Activated naive CD8-positive, alpha-beta T cell treated with anti-CD3 and anti-CD28 coated beads for 36 hours (primary cell): ENCODE measurements at places on chromosomes 6 and 20. TPM values are rescaled to one million over a fixed set of nuclear protein-coding genes. Genes with fewer than 3 reads are reported as not detected.

DNA sequence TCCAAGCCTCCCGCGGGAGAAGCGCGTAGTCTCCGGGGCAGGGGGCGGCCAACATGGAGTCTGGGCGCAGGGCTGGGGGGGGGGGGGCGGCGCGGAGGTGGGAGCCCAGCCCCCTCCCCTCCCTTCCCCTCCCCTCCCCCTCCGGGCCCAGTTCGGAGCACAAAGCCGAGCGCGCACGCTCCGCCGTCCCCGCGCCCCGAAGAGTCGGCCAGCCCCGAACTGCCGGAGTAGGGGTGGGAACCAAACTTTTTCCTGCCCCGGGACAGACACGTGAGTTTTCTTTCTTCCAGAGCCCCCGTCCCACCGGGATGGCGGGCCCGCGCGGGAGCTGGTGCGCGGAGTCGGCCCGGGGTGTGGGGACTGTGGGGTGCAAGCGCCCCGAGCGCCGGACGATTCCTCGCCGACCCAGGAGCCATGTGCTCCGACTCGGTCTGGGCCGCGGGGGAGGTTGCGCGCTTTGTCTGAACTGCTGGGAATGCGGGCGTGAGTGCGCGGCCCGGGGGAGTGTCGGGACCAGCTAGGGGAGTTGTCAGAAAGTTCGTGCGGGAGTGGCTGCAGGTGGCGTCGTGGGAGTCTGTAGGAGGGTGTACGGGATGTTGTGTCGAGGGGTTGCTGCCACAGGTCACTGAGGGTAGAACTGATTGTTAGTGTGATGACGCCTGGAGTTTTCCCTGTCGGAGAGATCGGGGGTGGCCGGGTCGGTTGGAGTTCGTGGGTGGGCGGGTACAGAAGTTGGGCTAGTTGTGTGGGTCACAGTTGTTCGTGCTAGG, 1.2 kb downstream of the TGIF2 start:
- H3K4me3 ChIP-seq, result peak overlapping the region; percentile 90
- peaks cover 41% of the 10 kb centered on the region for H3K4me1 ChIP-seq
- peaks cover 31% of the 10 kb centered on the region for H3K36me3 ChIP-seq
- peak; percentile 65 for DNase-seq
- H3K27ac ChIP-seq, result peak overlapping the region; percentile 96

DNA sequence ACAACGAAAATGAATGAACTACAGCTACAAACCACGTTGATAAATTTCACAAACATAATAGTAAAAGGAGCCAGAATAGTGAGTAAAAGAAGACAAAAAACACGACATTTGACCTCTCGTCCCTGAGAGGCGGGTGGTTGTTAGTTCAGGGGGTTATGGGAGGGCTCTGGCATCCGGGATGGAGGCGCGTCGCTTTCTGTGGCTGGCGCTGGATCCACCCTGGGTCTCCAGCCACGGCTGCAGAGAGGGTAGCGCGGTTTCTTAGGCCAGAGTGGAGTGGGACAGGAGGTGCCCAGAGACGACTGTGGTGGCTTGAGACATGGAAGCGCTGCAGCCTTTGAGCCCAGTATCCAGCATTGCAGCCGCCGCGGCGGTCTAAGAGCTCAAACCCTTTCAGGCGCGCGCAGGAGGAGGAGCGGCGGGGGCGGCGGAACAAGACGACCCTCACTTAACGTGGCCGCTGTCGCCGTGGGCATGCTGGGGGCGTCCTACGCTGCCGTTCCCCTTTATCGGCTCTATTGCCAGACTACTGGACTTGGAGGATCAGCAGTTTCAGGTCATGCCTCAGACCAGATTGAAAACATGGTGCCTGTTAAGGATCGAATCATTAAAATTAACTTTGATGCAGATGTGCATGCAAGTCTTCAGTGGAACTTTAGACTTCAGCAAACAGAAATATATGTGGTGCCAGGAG, 3.7 kb upstream of the ZSCAN23 start:
- H3K27ac ChIP-seq, result peak overlapping the region; percentile 35
- H3K4me1 ChIP-seq, result peaks cover 23% of the 10 kb centered on the region
- H3K4me3 ChIP-seq, result peak overlapping the region; percentile 72
- peak; percentile 28 for DNase-seq
- H3K36me3 ChIP-seq, result peaks cover 16% of the 10 kb centered on the region

GRCh38 chr20:60152792-60153191, 194.6 kb downstream of the CDH26 start:
- H3K27ac ChIP-seq, result no peak overlapping the region
- H3K4me1 ChIP-seq, result no peaks in the 10 kb centered on the region
- no peak overlapping the region for H3K4me3 ChIP-seq
- peaks cover 15% of the 10 kb centered on the region for H3K27me3 ChIP-seq
- peaks cover 6% of the 10 kb centered on the region for H3K36me3 ChIP-seq
- no peak for DNase-seq

DNA sequence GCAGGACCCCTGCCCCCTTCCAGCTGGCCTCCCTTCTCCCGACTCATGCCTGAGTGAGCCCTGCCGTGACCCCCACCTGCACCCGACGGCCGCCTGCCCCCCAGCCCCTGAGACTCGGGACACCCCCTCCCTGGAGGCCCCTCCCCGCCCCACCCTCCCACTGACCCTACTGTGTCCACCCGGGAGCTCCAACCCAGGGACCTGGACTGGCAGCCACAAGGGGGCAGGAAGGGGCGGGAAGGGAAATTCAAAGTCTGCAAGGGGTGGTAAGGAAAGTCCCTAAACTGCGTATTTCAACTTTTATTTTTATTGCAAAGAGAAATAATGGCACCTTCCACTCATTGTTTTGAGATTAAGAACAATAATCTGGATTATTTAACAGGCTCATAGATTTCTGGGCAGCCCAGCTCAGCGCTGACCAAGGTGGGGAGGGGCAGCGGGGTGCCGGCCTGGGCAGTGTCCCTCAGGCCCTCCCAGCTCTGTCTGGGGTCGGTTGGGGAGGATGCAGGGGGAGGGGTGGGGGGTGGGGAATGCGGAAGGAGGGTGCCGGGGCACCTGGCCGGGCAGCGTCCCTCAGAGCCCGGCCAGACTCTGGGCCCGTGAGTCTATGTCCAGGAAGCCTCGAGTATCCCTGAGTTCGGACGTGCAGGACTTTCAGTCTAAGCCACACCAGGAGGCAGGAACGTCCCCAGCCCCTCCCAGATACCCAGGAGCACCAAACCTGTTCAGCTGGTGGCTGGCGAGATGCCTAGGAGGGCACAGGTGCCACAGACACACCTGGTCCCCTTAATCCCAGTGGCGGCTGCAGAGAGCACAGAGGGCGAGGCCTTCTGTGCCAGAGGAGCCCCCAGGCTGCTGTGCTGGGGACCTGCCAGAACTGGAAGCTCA, 1.3 kb upstream of the PTK6 start:
- H3K27ac ChIP-seq, result peak overlapping the region; percentile 82
- DNase-seq, result peak; percentile 42
- H3K4me1 ChIP-seq, result peaks cover 5% of the 10 kb centered on the region
- no peaks in the 10 kb centered on the region for H3K36me3 ChIP-seq
- H3K27me3 ChIP-seq, result no peaks in the 10 kb centered on the region

DNA sequence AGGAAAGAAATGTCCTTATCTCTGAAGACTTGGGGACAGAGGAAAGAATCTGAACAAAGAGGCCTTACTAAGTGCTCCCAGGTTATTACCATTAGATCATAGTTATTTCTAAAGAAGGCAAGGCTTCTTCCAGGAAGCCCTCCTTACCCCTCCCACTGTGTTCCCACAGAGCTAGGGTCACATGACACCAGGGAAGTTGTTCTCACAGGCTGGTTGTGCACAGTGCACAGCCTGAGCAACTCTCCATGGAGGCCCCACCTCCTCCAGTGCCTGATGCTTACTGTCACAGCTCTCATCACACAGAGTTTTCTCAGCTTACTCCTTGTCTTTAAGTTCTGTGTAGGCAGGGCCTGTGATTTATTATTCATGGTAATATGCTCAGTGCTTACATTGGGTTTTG, 68.9 kb upstream of the SCGN start:
- H3K4me1 ChIP-seq, result peaks cover 10% of the 10 kb centered on the region
- no peaks in the 10 kb centered on the region for H3K27me3 ChIP-seq
- peak; percentile 5 for DNase-seq
- H3K27ac ChIP-seq, result no peak overlapping the region

- DNase-seq, result no peak
- peaks cover 13% of the 10 kb centered on the region for H3K36me3 ChIP-seq
- no peaks in the 10 kb centered on the region for H3K27me3 ChIP-seq
- peak overlapping the region; percentile 99 for H3K4me3 ChIP-seq
Measured at GRCh38 chr6:45377043-45377553, 636 bp downstream of the SUPT3H start.

GRCh38 chr6:28142446-28142845, 763 bp downstream of the ZKSCAN8 start:
- peaks cover 52% of the 10 kb centered on the region for H3K4me1 ChIP-seq
- H3K36me3 ChIP-seq, result peaks cover 26% of the 10 kb centered on the region
- peak overlapping the region; percentile 87 for H3K27ac ChIP-seq

DNA sequence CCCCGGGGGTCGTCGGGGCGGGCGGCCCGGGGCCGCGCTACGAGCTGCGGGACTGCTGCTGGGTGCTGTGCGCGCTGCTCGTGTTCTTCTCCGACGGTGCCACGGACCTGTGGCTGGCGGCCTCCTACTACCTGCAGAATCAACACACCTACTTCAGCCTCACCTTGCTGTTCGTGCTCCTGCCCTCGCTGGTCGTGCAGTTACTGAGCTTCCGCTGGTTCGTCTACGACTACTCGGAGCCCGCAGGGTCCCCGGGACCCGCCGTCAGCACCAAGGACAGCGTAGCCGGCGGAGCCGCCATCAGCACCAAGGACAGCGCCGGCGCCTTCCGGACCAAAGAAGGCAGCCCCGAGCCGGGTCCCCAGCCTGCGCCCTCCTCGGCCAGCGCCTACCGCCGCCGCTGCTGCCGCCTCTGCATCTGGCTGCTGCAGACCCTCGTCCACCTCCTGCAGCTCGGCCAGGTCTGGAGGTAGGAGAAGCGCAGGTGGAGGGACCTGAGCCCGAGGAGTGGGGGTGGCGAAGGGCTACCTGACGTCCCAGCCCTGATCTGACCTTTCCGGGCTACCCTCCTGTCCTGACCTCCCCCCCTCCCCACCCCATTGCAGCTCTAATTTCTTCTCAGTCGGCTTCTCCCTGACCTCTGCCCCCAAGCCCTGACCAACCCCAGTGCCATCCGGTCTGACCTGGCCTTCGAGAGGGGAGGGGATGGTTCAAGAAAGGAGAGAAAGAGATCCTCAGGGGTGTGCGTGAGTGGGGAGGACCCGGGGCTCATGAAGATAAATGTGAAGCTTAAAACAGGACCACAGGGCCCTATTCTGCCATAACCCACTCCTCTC, 558 bp downstream of the XKR7 start:
- no peaks in the 10 kb centered on the region for H3K36me3 ChIP-seq
- H3K4me3 ChIP-seq, result peak overlapping the region; percentile 86
- H3K27me3 ChIP-seq, result peaks cover 74% of the 10 kb centered on the region

DNA sequence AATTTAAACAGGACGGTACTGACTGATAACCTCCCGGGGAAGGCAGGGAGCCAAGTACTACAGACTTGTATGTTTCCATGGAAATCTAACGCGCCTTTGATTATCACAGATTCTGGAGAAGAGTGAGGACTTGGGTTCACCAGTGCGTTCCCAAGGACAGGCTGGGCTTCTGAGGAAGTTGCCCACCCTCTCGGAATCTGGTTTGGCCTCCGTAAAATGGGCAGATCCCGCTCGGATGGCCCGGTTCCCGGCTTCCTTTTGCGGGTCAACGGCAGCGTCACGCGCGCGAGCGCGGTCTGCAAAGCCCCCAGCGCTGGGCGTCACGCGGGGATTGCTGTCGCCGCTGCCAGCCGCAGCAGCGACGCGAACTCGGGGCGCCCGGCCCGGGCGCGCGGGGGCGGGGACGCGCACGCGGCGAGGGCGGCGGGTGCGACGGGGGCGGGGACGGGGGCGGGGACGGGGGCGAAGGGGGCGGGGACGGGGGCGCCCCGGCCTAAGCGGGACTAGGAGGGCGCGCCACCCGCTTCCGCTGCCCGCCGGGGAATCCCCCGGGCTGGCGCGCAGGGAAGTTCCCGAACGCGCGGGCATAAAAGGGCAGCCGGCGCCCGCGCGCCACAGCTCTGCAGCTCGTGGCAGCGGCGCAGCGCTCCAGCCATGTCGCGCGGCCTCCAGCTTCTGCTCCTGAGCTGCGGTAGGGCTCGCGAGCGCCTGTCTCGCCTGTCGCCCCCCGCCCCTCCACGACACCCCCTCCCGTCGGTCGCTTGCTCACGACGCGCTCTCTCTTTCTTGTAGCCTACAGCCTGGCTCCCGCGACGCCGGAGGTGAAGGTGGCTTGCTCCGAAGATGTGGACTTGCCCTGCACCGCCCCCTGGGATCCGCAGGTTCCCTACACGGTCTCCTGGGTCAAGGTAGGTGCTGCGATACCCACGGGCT, at the start of gene CD83:
Gene CD83, plus strand, starts transcription at position 615 of the 933 bp plus-strand sequence. Its CDS starts 40 bp downstream, at position 655.
- H3K36me3 ChIP-seq, result peaks cover 45% of the 10 kb centered on the region
- peaks cover 3% of the 10 kb centered on the region for H3K27me3 ChIP-seq
- H3K4me1 ChIP-seq, result peaks cover 28% of the 10 kb centered on the region
- peak within 1 kb of the TSS; percentile 93 for H3K27ac ChIP-seq
- peak; percentile 86 for DNase-seq

DNA sequence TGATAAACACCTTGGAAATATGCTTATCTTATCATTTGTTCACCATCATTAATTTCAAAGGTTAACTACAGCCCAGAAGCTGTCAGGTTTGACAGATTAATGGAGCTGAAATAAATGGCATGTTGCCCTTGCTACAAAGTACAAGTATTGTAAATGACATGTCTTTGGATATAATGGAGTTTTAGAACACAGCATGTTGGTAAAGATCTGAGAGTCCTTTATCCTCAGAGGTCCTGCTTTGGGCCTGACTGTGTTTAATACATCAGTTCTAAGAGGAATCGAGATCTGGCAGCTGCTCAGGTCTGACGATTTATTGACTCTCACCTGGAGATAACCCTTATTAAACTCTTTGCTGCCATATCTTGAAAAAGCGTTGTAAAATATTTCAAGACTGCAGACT, 222.7 kb upstream of the OPRM1 start:
- no peak for DNase-seq
- no peaks in the 10 kb centered on the region for H3K36me3 ChIP-seq
- no peak overlapping the region for H3K27ac ChIP-seq
- H3K4me1 ChIP-seq, result no peaks in the 10 kb centered on the region
- no peaks in the 10 kb centered on the region for H3K27me3 ChIP-seq
- no peak overlapping the region for H3K4me3 ChIP-seq

- H3K4me1 ChIP-seq, result no peaks in the 10 kb centered on the region
- no peak for DNase-seq
- H3K27ac ChIP-seq, result no peak overlapping the region
- H3K36me3 ChIP-seq, result peaks cover 25% of the 10 kb centered on the region
- no peaks in the 10 kb centered on the region for H3K27me3 ChIP-seq
Measured at GRCh38 chr6:73006146-73006545, 219.2 kb downstream of the KHDC1L start.

The ZFP57 gene
- 10.6 TPM for total RNA-seq
